Stimulated activated CD8-positive, alpha-beta memory T cell treated with anti-CD3 and anti-CD28 coated beads, Interleukin-4, amount 100 ng/mL, for 1 hour (primary cell): ENCODE measurements at places on chromosomes 5 and 9.

GRCh38 chr5:173094012-173094661 is 38.0 kb downstream of the CREBRF start:
- DNase-seq, result no peak

DNA sequence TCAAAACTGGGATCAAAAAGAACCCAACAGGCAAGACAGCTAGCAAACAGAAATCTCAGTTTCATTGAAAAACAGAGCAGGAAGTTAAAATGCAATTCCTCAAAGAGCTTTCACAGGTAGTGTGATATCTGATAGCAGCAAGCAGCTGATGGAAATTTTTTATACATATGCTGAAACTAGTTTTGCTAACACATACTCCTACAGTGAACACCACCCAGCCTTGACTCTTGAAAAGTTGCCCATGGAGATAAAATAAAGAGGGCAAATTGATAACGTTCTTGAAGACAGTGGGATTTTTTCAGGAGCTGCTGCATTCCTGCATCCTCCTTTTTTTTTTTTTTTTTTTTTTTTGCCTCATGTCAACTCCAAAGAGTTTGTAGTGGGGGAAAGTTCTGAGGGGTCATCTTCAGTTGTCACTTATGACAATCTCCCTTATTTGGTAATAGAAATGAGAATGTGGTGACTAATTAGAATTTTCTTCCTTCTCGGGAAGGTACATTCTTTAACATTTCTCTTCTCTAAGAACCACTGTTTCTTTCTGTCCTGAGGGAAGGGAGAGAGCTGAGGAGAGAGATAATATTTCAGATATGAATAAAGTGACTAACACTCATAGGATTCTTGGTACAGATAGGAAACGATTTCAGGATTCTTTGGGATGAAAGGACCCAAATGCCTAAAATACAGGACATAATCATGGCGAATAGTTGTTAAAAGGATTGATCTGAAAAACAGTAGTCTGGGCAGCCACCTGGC is 24.6 kb downstream of the SH3RF2 start:
- DNase-seq, result no peak

DNA sequence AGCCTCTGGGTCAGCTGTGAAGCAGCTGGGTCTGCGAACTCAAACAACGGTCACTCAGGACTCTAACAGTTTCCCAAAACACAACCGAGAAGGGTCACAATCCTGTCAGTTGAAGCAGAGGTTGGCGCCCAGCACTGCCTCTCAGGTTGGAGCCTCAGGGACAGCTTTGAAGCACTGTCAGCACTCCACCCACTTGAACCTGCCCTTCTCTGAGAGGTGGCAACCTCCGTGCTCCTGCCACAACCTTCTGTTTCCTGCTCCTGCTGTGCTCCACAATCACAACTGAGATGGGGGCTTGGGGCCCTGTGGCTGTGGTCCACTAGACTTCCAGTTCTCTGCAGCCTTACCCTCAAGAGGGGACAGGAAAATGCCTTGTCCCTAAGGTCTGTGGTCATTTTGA is 21.7 kb upstream of the LCP2 start:
- DNase-seq, result no peak

- DNase-seq, result no peak
These were observed 107.1 kb downstream of the MUSK start for GRCh38 chr9:110775724-110776123.

DNA sequence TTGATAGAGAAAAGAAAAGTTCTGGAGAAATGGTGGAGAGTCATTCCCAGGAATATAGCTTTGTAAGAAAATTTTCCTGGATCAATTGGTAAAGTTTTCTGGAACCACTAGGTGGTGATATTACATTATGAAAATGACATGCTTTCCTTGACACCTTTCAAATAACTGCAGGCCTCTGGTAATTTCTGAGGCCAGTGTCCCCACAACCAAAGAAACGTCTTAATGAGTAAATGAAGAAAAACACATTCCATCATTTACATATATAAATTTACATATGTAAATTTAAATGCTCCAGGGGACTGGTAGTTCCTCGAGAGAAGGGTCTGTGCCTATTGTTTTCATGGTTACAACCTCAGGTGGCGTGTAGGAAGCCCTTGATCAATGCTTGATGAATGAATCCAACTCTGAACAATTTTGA is 17.2 kb upstream of the RGS3 start:
- no peak for DNase-seq

GRCh38 chr5:10329820-10330481 is 22.2 kb upstream of the CMBL start:
- no peak for DNase-seq

- DNase-seq, result no peak
These were observed 132.0 kb downstream of the LIFR start for GRCh38 chr5:38424148-38425060.

DNA sequence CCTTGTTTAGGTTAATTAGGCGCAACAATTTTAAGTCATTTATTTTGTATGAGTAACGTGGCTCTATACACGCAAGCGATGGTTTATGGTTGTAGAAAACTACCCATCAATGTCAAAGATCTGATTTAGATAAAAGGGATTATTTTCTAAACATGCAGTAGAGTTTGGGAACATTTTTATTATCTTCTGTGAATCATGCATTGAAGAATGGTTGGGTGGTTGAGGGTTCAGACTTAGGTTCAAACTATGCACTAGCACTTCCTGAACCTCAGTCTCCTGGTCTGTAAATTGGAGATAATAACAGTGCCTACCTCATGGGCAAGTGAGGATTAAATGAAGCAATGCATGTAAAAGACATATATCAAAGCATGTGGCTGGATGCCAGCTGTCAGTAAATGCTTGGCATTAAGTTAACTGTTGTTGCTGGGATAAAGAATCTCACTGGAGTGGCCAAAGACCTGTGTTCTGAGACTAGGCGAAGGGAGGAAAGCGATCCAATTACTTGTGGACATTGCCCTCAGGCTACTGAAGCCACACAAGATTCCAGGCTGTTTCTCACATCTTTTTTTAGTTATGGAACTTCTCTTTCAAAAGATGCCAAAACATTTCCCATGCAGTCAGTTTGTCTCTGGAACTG is 1.1 kb upstream of the OTULINL start:
- DNase-seq, result no peak

- no peak for DNase-seq
These were observed 173.2 kb upstream of the CDH10 start for GRCh38 chr5:24817966-24818365.

DNA sequence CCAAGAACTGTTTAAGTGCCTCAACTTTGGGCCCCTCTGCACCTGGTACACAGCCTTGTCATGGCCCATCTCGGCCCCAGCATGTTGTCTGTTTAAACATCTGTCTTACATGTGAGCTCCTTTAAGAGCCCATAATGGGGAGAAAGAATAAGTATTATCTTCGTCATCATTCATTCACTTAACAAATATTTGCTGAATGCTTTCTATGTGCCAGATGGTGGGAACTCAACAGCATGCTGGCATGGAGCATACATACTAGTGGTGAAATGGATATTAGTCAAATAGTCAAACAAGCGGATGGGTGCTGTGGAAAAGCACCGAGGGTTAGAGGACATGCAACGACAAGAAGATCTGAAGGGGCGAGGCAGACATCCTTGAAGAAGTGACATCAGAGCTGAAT is 54.5 kb downstream of the GABBR2 start:
- no peak for DNase-seq

DNA sequence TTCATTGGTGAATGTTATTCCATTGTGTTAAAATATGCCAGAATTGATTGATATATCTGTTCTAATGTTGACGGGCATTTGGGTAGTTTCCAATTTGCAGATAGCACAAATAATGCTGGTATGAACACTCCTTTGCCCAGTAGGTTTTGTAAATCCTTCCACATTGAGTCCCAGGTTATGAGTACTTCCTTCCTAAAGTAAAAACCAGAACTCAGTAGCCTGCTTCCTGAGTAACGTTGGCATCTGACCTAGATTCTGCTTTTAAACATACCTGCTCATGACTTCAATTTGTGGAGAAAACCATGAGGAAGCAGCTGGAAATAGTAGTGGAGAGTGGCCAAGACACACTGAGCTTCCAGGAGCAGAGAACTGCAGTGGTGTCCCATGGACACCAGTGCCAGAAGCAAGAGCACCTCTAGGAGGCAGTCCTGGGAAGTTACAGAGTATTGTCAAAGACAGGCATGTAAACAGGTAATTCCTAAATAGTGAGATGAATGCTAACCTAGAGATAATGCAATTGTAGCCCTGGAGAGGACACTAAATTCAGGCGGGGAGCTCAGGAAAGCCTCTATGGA is 24.3 kb upstream of the RASGRF2 start:
- no peak for DNase-seq

GRCh38 chr5:10481241-10481935 is 39.7 kb downstream of the ROPN1L start:
- no peak for DNase-seq

GRCh38 chr9:91040371-91041215 is 239.0 kb downstream of the SYK start:
- no peak for DNase-seq

- no peak for DNase-seq
These were observed 160.5 kb downstream of the TUSC1 start for GRCh38 chr9:25517701-25518100.

DNA sequence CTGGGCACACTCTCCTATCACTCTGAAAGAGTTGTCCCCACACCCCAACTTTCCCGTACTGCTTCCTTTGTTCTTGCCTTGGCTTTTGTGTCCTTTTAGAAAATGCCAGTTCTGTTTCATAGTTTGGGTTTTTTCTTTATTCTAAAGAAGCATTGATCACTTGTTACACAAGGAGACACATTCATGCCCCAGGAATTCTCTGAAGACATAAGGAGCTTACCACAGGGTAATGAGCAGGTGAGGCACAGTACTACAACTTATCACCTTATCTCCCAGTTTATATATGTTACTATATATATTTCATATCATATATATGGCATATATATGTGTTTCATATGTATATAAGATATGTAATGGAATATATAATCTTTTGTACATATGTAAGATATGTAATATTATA is 6.5 kb upstream of the SSBP2 start:
- DNase-seq, result no peak

GRCh38 chr5:165187815-165188214 is 1682.4 kb downstream of the MAT2B start:
- no peak for DNase-seq

GRCh38 chr5:83577036-83577636 is 105.6 kb downstream of the VCAN start:
- no peak for DNase-seq

- DNase-seq, result no peak
These were observed 92.8 kb downstream of the IQGAP2 start for GRCh38 chr5:76495870-76496269.

DNA sequence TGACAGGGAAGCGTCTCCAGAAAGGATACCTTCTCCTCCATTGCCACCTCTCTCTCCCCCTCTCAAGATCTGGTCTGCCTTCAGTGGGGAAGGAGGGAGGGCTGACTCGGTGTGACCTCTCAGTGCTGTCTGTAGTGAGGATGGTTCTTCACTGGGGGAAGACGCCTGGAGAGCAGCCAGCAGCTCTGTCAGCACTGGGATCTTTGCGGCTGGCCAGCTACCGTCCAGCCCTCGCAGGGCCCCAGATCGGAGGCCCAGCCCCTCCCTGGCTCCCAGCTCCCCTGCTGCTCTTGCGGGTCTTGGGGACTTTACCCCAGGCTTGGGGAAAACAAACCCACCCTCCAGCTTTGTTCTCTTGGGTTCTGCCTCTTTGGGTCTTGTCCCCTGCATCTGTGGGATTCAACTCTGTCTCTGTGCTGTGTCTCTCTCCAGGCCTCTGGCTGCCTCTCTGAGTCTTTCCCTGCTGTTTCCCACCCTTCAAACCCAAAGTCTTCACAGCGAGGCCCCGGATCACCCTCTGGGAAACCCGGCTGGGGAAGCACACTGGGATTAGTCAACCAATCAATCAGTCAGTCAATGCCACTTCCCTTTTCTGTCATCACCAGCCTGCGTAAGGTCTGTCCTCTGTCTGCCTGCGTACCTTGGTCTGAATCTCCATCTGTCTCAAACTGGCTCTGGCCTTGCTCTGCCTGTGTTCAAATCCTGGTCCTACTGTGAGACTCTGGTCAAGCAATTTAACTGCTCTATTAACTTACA is 23.0 kb downstream of the FGF18 start:
- DNase-seq, result no peak

GRCh38 chr5:95741458-95741857 is 10.3 kb downstream of the RHOBTB3 start:
- no peak for DNase-seq

GRCh38 chr9:130042885-130043653 is at the start of gene FNBP1:
Gene FNBP1 (minus strand): TSS chr9:130043189. CDS start chr9:130042975, 214 bp downstream.
- peak; percentile 63 for DNase-seq

DNA sequence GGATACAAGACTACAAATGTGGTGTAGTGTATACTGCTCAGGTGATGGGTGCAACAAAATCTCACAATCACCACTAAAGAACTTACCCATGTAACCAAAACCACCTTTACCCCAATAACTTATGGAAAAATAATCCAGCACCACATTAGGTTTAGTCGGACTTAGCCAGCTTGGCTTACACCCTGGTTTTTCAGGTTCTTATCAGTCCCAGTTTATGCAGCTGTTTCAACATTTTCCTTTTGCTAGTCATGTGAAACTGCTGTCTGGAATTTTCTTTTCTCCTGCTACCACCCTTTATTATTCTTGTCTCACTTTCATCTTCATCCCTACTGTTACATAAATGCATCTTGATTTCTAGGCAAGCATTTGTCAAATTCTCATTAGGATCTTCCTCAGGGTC is 51.5 kb downstream of the STK32A start:
- DNase-seq, result no peak

DNA sequence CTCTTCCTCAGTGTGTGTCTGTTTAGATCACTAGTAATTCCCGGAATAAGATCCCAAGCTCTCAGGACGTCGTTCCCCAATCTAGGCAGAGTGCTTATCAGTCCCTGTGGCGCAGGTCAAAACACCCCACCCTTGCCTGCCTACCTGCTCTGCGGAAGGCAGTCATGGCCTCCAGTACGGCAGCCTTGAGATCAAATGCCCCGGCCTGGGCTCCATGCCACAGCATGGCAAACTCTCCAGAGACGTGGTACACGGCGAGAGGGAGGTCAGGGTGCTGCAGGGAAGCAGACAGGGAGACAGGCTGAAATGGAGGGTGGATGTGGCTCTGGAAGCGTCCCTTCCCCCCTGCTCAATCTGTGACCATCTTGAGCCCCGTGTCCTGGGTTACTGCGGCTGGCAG is 12.0 kb upstream of the HDHD3 start:
- DNase-seq, result no peak

DNA sequence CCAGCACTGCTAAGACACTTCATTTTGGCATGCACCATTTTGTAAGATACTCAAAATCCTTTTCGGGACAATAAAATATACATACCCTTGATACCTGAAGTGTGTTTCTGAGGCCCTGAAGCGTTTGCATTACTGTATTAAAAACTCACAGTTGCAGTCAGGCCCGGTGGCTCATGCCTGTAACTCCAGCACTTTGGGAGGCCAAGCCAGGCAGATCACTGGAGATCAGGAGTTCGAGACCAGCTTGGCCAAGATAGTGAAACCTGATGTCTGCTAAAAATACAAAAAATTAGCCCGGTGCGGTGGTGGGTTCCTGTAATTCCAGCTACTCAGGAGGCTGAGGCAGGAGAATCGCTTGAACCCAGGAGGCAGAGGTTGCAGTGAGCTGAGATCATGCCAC is 2.5 kb upstream of the EIF4EBP3 start:
- no peak for DNase-seq
